Right renal pelvis (tissue), 4 donors: ENCODE measurements at places on chromosomes 11 and 22.

DNA sequence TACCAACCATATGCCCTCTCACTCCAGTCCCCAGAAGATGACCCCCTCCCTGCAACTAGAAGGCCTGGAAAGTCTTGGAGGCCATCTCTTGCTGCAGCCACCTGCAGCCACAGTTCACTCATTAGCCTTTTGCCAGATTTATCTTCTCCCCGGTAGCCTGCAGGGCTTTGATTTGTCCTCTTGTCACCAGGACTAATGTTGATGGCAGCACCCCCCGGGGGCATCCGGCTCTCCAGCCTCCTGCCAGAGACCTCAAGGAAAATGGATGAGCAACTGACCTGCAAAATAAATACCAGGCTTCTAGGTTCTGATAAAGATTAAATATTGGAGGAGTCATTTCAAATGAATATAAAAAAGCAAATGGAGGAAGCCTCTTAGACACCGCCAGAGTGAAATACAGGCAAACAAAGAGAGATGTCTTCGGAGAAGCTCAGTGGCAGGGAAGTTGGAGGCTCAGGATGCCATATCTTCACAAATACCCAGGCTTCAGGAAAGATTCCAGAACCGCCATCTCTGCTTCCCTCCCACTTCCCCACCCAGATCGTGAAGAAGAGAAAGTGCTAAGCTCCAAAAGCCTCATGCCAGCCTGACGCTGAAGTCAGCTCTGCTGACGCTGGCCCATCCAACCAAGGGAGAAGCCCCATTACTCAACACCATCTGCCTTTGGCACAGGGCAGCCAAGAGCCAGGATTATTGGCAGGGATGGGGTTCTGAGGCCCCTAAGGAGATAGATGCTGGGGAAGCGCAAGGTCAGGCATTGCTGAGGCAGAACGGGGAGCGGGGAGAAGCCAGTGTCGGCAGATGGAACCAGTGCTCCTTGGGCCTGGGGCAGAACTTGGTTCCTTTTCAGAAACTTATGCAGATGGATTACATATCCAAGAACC lies 362.7 kb downstream of the CADM1 start:
- DNase-seq = no peak

- no peak for DNase-seq
Measured at GRCh38 chr11:67153971-67154370, 34.9 kb downstream of the KDM2A start.

DNA sequence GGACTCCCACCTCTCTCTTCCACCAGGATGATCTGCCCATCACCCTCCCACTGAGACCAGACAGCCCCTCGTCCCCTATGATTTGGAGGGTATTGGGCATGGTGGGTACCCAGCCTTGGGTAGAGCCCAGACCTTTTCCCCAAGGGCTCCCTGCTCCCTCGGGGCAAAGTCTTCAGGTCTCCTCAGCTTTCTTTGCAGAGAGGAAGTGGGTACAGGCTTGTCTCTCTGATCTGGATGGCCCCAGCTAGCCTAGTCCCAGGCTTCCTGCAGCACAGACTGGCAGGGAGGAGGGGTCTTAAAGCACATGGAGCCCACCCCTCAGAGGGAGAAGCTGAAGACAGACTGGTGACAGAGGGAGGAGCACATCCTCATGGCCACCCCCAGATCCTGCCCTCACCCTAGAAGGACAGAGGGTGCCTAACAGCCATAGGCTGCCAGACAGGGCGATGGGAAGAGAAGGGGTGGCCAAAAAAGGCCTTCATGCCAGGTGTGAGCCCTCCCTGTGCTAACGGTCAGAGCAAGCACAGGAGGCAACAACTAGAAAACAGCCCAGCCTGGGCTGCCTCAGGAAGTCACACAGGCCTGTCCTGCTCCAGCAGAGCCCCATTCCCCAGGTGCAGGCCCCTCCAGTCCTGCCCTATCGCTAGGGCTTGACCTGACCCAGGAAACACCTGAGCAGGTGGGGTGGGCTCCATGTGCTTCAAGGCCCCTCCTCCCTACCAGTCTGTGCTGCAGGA lies 30.4 kb downstream of the SLC22A12 start:
- no peak for DNase-seq

GRCh38 chr22:50529416-50529896 lies 356 bp downstream of the TYMP start:
- DNase-seq = no peak

DNA sequence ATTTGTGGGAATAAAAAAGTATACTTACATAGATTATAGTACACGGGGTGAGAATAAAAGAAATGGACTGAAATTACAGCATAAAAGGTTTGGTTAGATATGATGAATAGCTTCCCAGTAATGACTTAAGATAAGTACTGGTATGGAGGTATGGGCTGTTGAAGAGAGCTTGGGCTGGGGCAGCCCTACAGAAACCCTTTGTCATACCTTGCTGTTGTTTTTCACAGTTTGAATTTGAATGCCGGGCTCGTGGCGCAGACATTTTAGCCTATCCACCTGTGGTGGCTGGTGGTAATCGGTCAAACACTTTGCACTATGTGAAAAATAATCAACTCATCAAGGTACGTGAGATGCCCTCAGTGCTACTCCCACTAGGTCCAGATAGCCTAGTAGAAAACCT lies 42.3 kb upstream of the RBX1 start:
- no peak for DNase-seq

GRCh38 chr11:14269692-14270573 lies 89.0 kb downstream of the RRAS2 start:
- DNase-seq = no peak
